ENCODE measurements at places on chromosomes 12 and 14. TPM values are rescaled to one million over a fixed set of nuclear protein-coding genes. Genes with fewer than 3 reads are reported as not detected.

KRT81 gene
- not detected for total RNA-seq

GRCh38 chr12:98741556-98742265 is 96.6 kb downstream of the APAF1 start:
- no peak for DNase-seq

GRCh38 chr12:57460468-57460784 is 841 bp downstream of the GLI1 start:
- no peak for DNase-seq

DNA sequence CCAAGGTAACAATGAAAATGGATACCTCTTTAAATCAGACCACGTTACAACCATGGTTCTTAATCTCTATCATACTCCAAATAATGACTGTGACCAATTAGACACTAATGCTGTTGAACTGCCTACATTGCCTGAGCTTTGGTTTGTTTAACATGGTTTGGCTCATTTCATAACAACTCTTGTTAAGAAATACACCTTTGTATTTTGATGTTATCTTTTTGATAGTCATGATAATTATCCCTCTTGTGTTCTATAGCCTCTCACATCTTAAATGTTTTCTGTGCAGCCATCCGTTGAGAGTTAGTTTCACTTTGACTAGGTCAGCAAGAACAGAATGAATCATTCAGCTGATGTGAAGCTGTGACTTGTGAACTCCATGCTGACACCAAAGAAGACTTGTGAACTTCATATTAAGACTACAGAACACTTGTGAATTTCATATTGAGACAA is 75.5 kb upstream of the RERGL start:
- DNase-seq = no peak

Measured in endothelial cell (in vitro differentiated cells).